Activated CD4-positive, alpha-beta T cell treated with anti-CD3 and anti-CD28 coated beads, Interleukin-2, Interleukin-6, amounts not matched to agents 100 ng/mL and 50 ng/mL, durations not matched to agents 16 hours and 8 hours (primary cell): ENCODE measurements at places on chromosomes 6 and 20.

DNA sequence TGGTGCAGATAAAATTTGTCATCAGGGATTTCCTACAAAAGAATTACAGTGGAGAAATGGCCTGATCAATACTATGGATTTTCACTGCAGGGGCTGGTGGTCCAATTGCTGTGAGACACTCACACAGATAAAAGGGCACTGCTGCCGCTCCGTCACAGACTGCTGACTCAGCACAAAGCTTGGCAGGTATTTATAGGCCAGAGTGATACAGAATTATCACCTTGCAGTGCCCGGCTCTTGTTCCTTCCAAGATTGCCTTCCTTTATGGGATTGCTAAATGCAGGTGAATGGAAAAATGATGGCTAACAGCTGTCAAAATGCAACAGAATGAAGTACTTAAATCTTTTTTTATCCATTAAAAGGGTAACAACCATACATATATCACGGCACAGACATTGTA is 247.8 kb upstream of the ZFP64 start:
- DNase-seq: no peak

GRCh38 chr20:9388813-9389161 is 125.6 kb upstream of the LAMP5 start:
- DNase-seq: no peak

GRCh38 chr6:137495703-137496336 is 1.6 kb upstream of the OLIG3 start:
- peak; percentile 23 for DNase-seq

- DNase-seq: no peak
Observed at GRCh38 chr6:38514399-38514798, 125.3 kb downstream of the BTBD9 start.

- DNase-seq: no peak
Observed at GRCh38 chr6:129146902-129147301, 264.0 kb downstream of the LAMA2 start.

- no peak for DNase-seq
Observed at GRCh38 chr6:166364456-166364855, 18.3 kb downstream of the MPC1 start.

GRCh38 chr20:3764659-3765058 is 2.9 kb downstream of the ADISSP start:
- no peak for DNase-seq

- no peak for DNase-seq
Observed at GRCh38 chr6:11241793-11242201, 9.3 kb upstream of the NEDD9 start.

GRCh38 chr20:64238851-64239387 is 16.6 kb upstream of the PCMTD2 start:
- no peak for DNase-seq

DNA sequence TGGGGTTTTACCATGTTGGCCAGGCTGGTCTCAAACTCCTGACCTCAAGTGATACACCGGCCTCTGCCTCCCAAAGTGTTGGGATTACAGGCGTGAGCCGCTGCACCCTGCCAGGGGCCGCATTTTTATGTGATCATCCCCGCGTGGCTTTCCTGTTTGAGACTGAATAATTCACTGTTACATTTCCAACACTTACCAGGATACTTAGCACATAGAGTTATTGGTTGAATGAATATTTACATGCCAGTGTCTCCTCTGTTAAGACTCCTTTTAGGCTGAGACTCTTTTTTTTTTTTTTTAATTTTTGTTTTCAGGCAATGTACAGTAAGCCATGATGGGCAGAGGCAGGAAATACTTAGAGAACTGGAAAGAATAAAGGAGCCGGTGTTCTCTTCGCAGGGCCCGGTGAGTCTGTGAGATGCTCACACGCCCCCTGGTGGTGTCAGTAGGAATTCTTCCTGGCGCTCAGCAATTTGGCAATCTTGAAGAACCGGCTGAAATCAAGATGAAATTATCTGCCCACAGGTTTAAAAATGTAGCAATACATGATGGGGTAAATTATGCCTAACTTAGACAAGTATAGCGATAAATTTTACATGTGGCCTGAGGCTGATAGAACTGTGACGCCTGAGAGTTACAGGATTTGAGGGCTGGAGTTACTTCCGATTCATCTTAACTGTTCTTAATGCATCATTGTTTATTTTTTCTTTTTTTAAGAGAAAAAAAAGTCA is 7.6 kb upstream of the RNF114 start:
- DNase-seq: peak; percentile 86

DNA sequence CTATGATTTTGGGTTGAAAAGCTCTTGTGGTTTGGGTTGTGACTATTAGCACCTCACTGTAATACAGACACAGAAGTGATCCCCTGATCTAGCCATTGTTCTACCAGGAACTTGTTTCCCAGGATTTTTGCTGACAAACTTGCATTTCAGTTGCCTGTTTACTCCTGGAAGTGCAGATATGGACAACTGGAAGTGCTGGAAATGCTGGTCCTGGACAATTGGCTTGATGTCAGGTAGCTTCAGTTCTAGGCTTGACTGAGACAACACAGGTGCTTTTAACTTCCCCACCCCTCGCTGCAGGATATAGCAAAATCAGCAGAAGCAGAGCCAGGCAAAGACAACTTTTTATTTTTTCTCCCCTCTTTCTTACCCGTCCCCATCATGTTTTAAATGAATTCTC is 27.1 kb upstream of the FBXO30 start:
- no peak for DNase-seq

DNA sequence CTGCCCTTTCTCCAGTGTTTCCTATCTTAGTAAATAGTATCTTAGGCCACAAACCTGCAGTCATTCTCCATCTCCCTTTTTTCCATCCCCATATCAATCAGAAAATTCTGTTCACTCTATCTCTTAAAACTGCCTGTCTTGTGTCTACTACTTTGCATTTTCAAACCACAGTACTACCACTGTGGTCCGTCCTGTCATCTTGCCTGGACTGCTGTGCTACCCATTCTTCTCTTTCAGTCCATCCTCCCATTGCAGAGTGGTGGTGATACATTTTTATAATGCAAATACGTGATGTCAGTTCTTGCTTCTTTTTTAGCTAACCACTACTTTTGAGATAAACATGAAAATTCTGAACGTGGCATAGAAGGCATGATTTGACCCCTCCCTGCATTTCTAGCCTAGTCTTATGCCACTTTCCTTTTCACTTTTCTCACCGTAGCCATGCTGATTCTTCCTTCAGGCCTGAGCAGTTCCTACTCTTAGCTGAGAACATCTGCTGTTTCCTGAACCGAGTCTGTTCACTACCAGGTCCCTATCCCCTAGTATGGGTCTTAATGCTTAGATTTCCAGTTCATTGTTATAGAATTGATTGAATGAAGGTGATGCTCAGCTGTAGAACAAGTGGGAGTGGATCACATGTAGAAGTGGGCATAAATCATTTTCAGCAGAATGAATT is 13.8 kb downstream of the TBPL1 start:
- no peak for DNase-seq

GRCh38 chr6:16322666-16323312 is 84.4 kb downstream of the GMPR start:
- DNase-seq: peak; percentile 92

- DNase-seq: no peak
Observed at GRCh38 chr6:122669868-122670267, 59.7 kb downstream of the PKIB start.

- peak; percentile 23 for DNase-seq
Observed at GRCh38 chr20:36917943-36918342, 33.6 kb downstream of the SAMHD1 start.

GRCh38 chr20:7589164-7589563 is 351.1 kb downstream of the HAO1 start:
- no peak for DNase-seq

- no peak for DNase-seq
Observed at GRCh38 chr6:158467923-158468322, 92.0 kb upstream of the TMEM181 start.

- DNase-seq: no peak
Observed at GRCh38 chr6:132484680-132485018, 28.3 kb downstream of the STX7 start.

DNA sequence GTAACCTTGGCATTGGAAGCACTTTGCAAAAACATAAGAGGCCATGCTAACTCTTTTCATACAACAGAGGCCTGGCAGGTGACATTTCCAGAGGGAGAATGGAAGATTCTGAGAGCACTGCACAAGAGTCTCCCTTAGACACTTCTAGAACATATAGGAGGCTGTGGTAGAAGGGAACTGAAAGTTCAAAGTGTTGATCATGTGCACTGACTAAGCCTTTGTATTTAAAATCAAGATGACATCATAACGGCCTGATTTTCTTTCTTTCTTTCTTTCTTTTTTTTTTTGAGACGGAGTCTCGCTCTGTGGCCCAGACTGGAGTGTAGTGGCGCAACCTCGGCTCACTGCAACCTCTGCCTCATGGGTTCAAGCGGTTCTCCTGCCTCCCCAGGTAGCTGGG is 26.8 kb upstream of the DNAAF9 start:
- DNase-seq: no peak

- DNase-seq: no peak
Observed at GRCh38 chr6:30446259-30446658, 43.0 kb upstream of the HLA-E start.

DNA sequence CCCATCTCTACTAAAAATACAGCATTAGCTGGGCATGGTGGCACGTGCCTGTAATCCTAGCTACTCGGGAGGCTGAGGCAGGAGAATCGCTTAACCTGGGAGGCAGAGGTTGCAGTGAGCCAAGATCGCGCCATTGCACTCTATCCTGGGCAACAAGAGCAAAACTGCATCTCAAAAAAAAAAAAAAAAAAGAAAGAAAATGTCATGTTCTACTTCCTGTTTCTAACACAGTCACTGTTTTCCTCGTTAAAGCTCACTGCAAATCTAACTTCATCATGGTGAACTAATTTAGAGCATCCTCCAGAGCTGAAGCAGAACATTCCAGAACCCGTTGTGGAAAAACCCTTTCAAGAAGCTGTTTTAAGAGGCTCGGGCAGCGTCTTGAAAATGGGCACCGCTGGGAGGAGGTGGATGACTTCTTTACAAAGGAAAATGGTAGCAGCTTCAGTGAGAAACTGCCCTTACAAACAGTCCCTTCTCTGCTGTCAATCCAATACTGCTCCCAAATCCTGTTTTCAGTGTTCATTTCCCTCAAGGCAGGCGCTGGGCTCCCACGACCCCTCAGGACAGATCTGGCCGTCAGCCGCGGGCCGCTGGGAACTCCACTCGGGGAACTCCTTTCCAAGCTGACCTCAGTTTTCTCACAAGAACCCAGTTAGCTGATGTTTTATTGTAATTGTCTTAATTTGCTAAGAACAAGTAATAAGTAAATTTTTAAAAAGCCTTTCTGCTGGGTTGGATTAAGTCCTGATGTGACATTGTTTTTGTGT is 12.5 kb downstream of the CTSZ start:
- DNase-seq: no peak

GRCh38 chr6:107731422-107732319 is 92.4 kb downstream of the SCML4 start:
- DNase-seq: no peak

GRCh38 chr20:237929-238328 is 10.9 kb downstream of the DEFB129 start:
- DNase-seq: peak; percentile 51

DNA sequence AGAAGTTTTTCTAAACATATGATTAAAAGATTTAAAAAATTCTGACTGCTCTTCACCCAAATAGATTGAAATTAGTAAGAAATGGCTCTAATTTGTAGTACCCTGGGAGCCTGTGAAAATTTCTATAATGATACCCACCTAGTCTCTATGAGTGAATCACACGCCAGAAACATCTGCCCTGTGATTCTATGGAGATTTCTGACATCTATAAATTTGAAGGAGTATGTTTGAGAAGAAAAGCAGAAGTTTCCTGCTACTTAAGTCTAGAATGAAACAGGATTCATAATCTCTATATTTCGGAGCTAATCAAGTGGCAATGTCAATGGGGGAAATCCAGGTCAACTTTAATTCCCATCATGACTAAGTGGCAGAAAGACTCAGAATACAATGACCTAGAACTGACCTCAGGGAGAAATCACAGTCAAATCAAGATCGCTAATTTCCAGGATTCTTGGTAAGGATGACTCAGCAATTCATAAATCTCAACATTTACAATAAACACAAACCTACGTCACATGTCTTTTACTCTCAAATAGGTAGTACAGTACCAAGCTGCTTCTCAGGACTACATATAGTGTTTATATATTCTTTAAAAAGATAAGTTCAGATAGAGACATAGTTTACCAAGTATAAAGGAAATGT is 186.2 kb upstream of the TNFAIP3 start:
- peak; percentile 81 for DNase-seq

DNA sequence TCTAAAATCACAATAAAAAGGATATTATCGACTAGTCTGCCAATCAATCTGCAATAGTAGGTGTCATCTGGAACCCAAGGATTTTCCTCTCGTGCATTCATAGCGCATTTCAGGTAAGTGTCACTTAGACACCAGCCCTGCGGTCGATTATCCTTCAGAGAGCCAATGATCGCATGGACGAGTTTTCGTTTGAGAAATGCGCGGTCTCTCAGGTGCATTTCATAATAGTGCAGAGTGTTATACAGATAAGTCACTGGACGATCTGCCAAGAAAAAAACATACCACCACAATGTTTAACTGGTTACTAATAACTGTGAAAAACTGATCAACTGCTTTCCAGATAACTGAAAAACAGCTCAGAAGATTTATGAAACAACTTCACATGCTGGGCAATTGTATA is 21.0 kb downstream of the ARG1 start:
- DNase-seq: no peak

DNA sequence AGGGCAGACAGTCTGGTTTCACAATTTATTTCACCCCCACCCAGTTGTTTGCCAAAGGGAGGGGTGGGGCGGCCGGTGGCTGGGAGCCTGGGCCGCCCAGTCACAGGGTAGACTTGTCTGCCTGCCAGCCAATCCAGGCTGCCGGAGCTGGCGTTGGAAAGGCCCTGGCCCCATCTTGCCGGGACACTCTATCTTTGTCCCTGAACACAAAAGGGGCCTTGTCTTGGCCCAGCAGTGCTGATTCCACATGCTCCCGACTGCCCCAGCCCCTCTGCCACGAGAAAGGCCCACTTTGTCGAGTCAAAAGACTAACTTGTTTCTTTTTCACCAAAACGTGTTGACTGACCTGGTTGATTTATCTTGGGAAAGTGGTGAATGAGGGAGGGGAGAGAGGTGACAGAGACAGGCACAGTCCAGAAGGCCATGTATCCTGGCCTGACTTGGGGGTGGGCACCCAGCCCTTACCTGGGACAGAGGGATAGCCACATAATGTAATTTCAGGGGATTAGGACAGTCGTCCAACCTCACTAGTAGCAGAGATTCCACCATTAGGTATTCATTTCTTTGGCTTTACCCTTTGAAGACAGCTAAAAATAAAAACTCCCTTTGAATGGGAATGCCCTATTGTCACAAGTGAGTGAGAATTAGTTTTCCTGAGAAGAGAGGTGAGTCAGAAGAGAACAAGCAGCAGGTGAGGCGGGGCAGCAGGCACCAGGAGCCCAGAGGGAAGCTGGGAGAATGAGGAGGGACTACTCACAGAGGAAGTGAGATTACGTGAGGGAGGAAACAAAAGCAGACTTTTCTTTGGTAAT is 67.0 kb upstream of the SIRPA start:
- DNase-seq: no peak

- DNase-seq: no peak
Observed at GRCh38 chr6:7636151-7636550, 46.2 kb downstream of the SNRNP48 start.

GRCh38 chr6:142621822-142622221 is 320.0 kb downstream of the ADGRG6 start:
- no peak for DNase-seq
